Hematopoietic multipotent progenitor cell treated with erythropoietin and hydrocortisone succinate and interleukin-3 and kit ligand, for 4 days (in vitro differentiated cells): ENCODE measurements at places on chromosomes 1 and 21.

- DNase-seq = no peak
These were observed 1.9 kb downstream of the TOR1AIP2 start for GRCh38 chr1:179875596-179876299.

GRCh38 chr1:6577831-6578525 lies 1.8 kb upstream of the ZBTB48 start:
- DNase-seq = no peak

DNA sequence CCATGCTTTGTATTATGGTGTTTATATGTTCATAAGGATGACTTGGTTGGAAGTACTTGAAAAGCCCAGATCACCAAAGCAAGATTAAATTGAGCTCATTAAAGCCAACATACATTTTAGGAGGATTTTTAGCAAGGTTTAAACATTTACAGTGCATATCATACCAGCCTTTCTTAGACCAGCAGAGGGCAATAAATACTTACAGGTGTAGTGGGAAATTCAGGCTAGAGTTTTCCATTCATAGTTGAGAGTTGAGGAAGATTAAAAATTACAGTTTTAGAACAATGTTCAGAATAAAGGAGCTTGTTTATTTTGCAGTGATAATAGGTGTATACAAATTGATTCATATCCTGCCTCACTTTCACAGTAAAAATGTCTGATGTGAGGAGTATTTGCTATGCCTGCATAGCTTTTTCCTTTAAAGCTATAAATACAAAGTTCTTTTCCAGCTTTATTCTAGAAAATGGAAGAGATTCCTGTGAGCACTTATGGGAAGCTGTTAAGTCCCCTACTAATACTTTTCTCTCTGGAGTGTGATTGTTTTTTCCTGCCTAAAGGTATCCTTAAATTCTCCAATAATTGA lies 35.3 kb downstream of the DTL start:
- peak; percentile 69 for DNase-seq

DNA sequence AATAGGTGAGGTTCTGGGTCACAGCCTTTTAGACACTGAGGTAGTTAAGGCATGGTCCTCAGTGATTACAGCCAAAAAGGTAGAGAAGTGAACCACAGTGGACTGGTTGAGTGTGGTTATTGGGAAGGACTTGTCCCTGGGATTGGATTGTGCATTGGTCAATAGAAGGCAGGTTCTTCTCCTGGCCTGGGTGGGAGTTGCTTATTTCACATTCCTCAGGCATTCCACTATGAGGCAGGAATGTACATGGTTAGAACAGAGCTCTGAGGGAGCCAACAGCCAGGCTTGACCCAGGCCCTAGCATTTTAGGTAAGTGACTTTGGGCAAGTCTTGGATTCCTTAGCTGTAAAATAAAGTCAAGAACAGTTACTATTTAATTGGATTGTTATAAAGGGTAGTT lies 97.9 kb upstream of the MARK1 start:
- no peak for DNase-seq

- DNase-seq = peak; percentile 6
These were observed 27.5 kb downstream of the KCNC4 start for GRCh38 chr1:110237386-110238152.
